Suprapubic skin (tissue), 4 donors: ENCODE measurements at places on chromosomes 2 and 18. TPM values are rescaled to one million over a fixed set of nuclear protein-coding genes. Genes with fewer than 3 reads are reported as not detected.

GRCh38 chr2:178012639-178013038 is 59.9 kb downstream of the PDE11A start:
- no peak overlapping the region for H3K27ac ChIP-seq
- no peaks in the 10 kb centered on the region for H3K27me3 ChIP-seq
- no peak for DNase-seq
- H3K4me3 ChIP-seq: no peak overlapping the region
- H3K36me3 ChIP-seq: no peaks in the 10 kb centered on the region

The POLR1A gene
- 21.3 TPM for total RNA-seq

The FSHR gene
- total RNA-seq: not detected

GRCh38 chr2:102771114-102771513 is 9.3 kb downstream of the TMEM182 start:
- H3K4me1 ChIP-seq: no peaks in the 10 kb centered on the region
- no peak for DNase-seq
- H3K4me3 ChIP-seq: no peak overlapping the region
- H3K27me3 ChIP-seq: no peaks in the 10 kb centered on the region
- H3K36me3 ChIP-seq: no peaks in the 10 kb centered on the region
- no peak overlapping the region for H3K27ac ChIP-seq

The FABP1 gene
- not detected for total RNA-seq

DNA sequence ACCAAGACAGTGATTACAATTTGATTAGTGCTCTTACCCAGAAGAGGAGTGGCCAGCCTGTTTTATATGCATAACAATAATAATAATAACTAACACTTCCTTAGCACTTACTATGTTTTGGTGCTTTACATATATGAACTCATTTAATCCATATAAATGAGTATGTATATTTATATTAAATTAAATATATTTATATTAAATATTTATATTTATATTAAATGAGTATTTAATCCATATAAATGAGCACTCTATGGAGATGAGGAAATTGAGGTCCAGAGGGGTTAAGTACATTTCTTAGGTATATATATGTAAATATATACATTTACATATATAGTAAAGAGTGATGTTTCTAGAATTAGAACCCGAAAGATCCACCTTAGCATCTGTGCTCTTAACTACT is 673.9 kb upstream of the ACVR2A start:
- no peak overlapping the region for H3K4me3 ChIP-seq
- DNase-seq: no peak
- H3K27me3 ChIP-seq: no peaks in the 10 kb centered on the region
- H3K4me1 ChIP-seq: peaks cover 19% of the 10 kb centered on the region

- H3K27me3 ChIP-seq: no peaks in the 10 kb centered on the region
- H3K27ac ChIP-seq: no peak overlapping the region
- H3K4me3 ChIP-seq: no peak overlapping the region
- H3K36me3 ChIP-seq: no peaks in the 10 kb centered on the region
- H3K4me1 ChIP-seq: no peaks in the 10 kb centered on the region
Observed at GRCh38 chr18:5787936-5788335, 107.4 kb downstream of the TMEM200C start.

The MOCOS gene
- total RNA-seq: 6.3 TPM

GRCh38 chr2:221850076-221850475 is 278.0 kb upstream of the EPHA4 start:
- H3K4me3 ChIP-seq: no peak overlapping the region
- H3K36me3 ChIP-seq: no peaks in the 10 kb centered on the region
- no peaks in the 10 kb centered on the region for H3K27me3 ChIP-seq
- DNase-seq: no peak
- no peak overlapping the region for H3K27ac ChIP-seq

The RFTN2 gene
- total RNA-seq: 4.9 TPM

The UGT1A1 gene
- total RNA-seq: 1.5 TPM

The NOP58 gene
- total RNA-seq: 96.9 TPM

DNA sequence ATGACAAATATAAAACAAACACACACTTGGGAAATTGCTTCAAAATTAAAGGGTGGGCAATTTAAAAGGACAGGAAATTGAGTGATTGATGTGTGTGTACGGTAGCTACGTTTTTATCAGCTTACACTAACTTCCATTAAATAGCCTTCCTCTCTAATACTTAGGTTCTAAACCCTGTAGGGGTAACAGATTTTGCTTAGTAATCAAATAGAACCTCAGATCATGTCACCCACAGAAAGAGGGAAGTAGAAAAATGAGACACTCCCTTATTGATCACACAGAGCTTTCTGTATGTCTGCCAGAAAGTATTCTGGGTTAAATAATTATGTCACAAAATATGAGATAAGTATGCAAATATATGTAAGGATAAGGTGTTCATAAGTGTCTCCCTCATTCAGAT is 93.3 kb downstream of the ICA1L start:
- H3K27me3 ChIP-seq: no peaks in the 10 kb centered on the region
- H3K27ac ChIP-seq: no peak overlapping the region
- no peak for DNase-seq
- no peaks in the 10 kb centered on the region for H3K4me1 ChIP-seq
- H3K36me3 ChIP-seq: peaks cover 12% of the 10 kb centered on the region

GRCh38 chr18:61639886-61640285 is 252.9 kb downstream of the RNF152 start:
- no peak for DNase-seq
- H3K27ac ChIP-seq: no peak overlapping the region
- no peaks in the 10 kb centered on the region for H3K36me3 ChIP-seq
- H3K4me1 ChIP-seq: peaks cover 22% of the 10 kb centered on the region
- H3K4me3 ChIP-seq: no peak overlapping the region

The POTEI gene
- total RNA-seq: not detected

DNA sequence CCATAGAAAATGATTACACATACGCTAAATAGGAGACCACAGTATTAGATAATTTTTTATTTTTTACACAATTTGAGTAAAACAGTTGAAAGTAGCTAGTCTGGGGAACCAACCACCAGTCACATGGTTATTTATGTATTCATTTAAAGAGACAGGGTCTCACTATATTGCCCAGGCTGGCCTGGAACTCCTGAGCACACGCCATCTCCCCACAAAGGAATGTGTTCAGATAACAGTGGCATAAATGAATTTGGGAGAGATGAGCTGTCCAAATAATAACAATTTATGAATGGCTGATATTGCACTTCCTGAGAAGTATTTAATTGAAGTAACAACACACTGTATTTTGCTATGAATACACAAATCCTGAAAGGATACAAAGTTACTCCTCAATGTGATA is 39.7 kb downstream of the KIDINS220 start:
- H3K27me3 ChIP-seq: no peaks in the 10 kb centered on the region
- peaks cover 79% of the 10 kb centered on the region for H3K36me3 ChIP-seq
- H3K4me1 ChIP-seq: no peaks in the 10 kb centered on the region
- DNase-seq: no peak
- no peak overlapping the region for H3K27ac ChIP-seq

DNA sequence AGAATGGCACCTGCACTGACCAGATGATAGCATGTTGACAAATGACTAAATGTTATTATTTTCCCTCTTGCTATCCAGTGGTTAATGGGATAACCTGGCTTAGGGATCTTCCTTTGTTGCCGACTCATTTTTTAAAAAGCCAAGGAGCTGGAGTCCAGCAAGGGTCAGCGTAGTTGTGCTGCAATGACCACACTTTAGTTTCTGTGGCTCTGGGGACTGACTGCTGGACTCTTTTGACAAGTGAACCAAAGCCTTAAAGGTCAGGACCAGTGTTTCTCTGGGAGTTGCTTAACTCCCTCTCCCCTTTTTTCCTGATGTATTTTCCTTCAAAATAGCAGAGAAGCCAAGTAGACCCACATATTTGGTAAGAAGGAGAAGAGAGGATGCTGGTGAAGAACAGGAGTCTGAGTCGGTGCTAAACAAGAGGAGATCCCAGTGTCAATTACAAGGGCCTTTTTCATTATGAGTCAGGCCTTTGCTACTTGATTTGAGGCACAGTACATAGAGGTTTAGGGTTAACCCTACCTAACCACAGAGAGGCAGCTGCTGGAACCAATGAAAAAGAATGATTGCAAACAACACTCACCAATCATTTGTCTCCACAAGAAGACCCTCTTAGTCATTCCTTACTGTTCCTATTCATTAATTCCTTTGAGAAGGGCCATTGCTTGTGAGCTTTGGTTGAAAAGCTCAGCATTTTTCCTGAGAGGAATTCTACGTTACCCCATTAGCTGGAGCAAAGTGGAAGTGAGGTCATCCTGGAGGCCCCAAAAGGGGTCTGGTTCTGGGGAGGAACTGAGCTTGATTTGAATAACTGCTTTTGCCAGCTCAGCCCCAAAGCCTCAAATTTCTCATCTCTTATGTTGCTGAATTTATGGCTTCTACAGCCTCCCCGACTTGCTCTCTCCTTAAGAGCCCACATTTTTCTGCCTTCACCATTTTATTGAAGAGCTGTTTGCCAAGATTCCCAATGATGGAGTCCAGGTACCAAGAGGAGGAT is 137.6 kb upstream of the HNMT start:
- DNase-seq: no peak
- no peak overlapping the region for H3K4me3 ChIP-seq
- no peaks in the 10 kb centered on the region for H3K4me1 ChIP-seq

- H3K27me3 ChIP-seq: no peaks in the 10 kb centered on the region
- H3K27ac ChIP-seq: no peak overlapping the region
- H3K4me1 ChIP-seq: peaks cover 31% of the 10 kb centered on the region
- DNase-seq: no peak
Observed at GRCh38 chr2:65291216-65292105, 63.8 kb downstream of the ACTR2 start.

DNA sequence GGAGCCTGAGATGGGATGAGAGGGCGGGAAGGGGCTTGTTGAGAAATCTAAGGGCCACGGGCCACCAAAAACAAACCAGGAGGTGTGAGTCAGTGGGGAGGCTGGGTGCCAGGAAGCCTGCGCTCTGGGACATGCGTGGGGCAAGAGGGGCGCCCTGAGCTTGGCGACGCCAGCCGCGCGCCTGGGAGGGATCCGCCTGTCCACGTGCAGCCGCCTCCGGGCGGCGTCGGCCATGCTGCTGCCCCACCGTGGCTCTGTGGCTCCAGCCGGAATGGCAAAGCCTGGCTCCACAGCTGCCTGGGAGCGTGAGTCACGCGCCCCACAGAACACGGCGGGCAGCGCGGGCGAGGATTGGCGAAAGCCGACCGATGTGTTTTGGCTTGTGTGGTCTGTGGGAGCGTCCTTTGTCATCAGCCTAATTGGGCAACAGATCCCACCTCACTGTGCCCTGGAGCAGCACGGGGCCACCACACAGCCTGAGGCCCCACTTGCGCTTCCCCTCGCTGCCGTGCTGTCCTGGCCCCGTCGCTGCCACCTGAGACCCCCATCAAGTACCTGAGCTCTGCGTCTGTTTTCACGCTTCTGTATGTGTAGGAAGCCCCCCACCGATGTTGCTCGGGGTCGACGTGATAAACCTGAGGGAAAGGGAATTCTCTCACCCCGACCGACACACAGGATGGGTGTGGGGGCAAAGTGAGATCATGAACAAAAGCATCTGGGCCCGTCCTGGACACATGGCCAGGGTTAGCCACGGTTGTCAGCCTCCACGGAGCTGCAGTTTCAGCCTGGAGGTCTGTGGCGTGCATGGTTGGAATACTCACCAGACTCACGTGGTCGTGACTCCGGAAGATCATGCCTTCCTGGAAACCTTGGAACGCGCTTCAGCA is 80.5 kb downstream of the NFATC1 start:
- DNase-seq: no peak
- H3K4me3 ChIP-seq: no peak overlapping the region
- H3K36me3 ChIP-seq: peaks cover 11% of the 10 kb centered on the region
- no peak overlapping the region for H3K27ac ChIP-seq
- H3K27me3 ChIP-seq: no peaks in the 10 kb centered on the region
- H3K4me1 ChIP-seq: no peaks in the 10 kb centered on the region

DNA sequence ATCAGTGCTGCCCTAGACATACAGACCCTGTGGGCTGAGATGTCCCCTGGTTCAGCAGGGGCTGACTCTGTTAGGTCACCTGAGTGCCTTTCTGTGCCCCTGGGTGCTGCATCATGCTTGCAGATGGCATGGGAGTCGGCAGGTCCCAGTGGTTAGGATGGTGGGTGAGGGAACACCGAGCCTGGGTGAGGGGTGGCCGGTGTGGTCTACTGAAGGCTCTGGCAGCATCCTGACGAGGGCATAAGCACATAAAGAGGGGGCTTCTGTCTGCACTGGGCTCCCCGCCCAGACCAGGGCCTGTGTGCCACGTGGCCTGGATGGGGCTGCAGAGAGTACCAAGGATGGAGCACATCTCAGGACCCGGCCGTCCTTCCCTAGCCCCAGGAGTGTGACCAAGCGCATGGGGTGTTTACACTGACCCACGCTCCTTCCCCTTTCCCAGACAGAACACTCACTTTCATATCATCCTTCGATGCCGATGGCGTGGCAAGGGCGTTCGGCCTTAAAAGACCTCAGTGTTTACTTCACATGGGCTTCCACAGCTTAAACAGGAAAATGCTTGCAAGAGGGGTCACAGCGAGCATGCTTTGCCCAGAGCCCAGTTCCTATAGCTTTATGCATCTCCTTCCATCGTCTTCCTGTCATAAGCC is 115.1 kb downstream of the STPG4 start:
- peaks cover 35% of the 10 kb centered on the region for H3K36me3 ChIP-seq
- H3K4me1 ChIP-seq: peaks cover 62% of the 10 kb centered on the region
- H3K4me3 ChIP-seq: no peak overlapping the region
- no peaks in the 10 kb centered on the region for H3K27me3 ChIP-seq
- DNase-seq: no peak

The FN1 gene
- 45.8 TPM for total RNA-seq

The GALNT13 gene
- total RNA-seq: 0.65 TPM

DNA sequence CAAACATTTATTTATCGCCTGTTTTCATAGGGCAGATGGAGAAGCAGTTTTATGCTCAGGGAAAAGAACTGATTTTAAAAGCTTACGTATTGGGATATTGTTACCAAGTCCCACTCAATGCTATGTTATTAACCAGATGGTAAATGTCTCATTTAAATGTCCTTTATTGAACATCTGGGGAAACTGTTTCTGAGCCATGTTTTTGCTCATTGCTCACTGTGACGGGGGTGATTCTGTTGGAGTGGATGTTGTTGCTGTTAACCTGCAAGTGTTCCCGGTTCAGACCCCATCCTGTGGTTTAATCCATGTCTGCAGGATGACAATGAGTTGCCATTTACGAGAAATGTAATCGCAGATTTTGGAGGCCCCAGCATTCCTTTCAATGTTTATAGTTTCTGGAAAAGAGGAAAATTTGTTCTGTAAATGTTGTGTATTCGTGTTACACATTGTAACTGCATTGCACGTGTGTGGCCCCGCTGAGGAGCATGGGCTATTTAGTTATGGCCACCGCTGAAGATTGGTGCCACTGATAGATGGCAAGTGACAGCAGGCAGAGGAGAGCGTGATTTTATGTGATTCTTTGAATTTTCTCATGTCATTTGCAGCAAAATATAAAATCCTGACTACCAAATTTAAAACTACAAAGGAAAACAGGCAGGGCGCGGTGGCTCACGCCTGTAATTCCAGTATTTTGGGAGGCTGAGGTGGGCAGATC is 174.8 kb upstream of the COPS8 start:
- H3K4me3 ChIP-seq: no peak overlapping the region
- no peak for DNase-seq
- no peak overlapping the region for H3K27ac ChIP-seq
- no peaks in the 10 kb centered on the region for H3K27me3 ChIP-seq
- no peaks in the 10 kb centered on the region for H3K4me1 ChIP-seq

DNA sequence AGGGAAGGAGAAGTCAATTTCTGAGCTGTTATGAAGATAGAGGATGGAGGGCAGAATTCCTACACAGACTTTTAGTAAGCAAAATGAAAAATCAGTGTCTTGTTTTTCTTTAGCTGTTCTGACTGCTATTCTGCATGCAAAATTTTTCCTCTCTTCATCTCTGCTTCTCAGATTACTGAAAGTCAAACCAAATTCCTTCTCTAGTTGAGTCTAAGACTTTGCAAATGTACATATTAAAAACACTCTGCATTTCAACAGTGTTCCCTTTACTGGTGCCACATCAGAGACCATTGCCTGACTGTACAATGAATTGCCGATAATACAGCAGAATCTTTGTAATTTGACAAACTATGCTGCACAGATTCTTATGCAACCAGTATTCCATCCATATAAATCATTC is 198.8 kb downstream of the EXOC6B start:
- no peaks in the 10 kb centered on the region for H3K27me3 ChIP-seq
- no peak overlapping the region for H3K4me3 ChIP-seq
